ENCODE measurements at places on chromosomes 16 and 17.

GRCh38 chr16:3131755-3132377 lies 3.0 kb upstream of the ZNF213 start:
- no peak for DNase-seq

GRCh38 chr17:28755486-28755885 lies 11.7 kb downstream of the TRAF4 start:
- no peak for DNase-seq

DNA sequence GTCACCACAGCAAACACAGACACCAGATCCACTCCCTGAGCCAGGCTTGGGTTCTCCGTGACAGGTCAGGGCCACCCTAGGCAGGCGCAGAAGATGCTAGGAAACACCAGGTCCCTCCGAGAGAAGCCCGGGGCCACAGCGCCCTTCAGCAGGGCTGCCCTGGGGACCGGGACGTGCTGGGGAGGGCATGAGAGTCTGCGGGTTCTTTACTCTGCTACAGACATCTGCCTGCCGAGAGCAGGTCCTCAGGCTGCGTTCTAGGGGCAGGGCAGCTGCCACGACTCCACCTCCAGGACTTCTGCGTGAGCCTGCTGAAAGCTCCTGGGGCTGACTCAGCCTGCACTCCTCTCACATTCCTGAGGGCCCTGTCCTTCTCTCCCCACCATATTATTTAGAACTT lies 11.4 kb downstream of the MYLK3 start:
- no peak for DNase-seq

DNA sequence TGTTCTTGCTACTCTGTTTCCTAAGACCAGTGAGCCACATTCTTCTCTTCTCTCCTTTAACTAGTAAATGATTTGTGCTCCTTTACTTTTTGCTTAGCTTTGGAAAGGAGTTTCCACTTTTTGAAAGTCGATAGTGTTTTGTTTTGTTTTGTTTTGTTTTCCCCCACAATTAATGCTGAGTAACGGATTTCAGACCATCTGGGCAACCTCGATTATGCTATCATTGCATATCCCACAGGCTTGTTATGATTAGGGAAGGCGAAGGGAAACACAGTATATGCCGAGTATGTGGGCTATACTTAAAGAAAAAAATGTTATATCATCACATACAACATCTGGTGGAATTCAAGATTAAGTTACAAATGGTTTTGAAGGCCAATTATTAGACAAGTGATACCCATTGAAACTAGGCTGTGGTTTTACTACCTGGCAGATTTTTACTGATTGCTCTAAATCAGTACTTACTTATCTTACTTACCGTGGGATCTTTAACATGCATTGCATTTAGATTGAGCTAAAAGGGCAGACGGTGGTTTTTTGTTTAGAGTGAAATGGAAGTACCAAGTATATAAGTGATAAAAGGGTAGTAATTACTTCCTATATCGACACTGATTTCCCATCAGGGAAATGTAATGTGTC lies 361.3 kb upstream of the SOX9 start:
- no peak for DNase-seq

GRCh38 chr16:11049396-11050059 lies 105.2 kb downstream of the CLEC16A start:
- no peak for DNase-seq

DNA sequence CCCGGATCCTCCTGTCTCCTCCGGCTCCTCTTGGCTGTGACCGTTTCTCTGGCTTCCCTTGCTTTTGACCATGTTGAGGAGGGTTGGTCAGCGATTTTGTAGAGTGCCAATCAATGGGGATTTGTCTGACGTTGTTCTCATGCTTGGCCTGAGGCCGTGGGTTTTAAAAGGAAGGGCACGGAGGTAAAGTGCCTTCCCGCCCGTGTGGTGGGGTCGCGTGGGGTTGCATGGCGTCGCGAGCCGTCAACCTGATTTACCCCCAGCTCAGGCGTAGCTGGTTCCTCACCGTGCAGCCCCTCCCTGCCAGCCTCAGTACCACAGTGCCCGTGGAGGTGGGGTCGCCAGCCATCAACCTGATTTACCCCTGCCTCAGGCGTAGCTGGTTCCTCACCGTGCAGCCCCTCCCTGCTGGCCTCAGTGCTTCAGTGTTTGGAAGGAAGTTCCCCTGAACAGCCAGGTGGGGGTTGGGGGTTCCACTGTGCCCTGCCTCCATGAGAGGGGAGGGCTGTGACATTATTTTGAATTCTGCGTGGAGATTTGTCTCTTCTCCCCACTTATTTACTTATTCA lies 5.0 kb downstream of the TPSAB1 start:
- DNase-seq = no peak

- DNase-seq = no peak
These were observed 57.0 kb downstream of the FOXL1 start for GRCh38 chr16:86635176-86635876.

DNA sequence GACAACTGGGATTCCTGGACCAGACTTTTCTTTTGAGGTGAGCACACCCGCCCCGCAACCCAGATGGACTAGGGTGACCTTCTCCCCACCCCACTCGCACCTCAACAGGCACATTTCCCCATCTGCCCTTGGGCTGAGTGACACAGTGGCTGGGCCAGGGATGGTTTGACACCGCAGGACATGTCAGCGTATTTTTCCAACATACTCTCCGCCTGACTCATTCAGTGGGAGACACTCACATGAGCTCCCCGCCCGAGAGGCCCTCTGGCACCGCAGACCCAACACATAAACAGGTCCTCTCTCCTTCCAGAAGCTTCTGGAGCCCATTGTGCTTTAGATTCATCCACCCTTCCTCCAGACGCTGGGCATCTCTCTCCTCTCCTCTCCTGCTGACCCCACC lies 69.4 kb downstream of the ZDHHC7 start:
- no peak for DNase-seq

DNA sequence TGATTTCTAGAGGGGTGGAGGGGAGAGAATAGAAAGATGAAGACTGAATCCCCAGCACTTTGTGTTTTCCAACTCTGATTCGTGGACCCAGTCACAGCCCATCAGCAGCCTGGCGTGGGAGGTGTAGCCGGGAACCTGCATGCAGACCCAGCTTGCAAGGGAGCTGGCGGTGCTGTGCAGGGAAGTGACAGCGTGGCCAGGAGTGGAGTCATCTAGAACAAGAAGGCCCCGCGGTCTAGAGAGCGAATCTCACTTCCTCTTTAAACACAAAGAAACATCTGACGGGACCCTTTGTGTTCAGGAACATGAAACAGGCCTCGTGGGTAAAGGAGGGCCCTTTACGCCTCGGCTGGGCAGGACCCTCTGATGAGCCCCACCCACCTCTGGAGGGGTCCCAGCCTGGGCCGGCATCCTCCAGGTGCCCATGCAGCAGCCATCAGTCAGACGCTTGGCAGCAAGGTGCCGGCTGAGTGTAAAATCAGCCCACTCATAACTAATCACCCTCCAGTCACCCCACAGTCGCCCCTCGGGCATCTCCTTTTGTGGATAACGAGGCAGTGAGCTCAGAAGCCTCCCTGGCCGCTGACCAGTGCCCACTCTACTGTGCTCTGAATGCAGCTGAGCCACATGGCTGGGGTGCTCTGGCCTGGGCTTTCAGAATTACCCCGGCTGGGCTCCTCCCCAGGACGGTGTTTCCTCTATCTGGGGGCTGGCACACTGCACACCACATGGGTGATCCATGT lies 4.4 kb downstream of the SNAI3 start:
- peak; percentile 92 for DNase-seq

- no peak for DNase-seq
These were observed 6.4 kb downstream of the AOC3 start for GRCh38 chr17:42857389-42857788.

DNA sequence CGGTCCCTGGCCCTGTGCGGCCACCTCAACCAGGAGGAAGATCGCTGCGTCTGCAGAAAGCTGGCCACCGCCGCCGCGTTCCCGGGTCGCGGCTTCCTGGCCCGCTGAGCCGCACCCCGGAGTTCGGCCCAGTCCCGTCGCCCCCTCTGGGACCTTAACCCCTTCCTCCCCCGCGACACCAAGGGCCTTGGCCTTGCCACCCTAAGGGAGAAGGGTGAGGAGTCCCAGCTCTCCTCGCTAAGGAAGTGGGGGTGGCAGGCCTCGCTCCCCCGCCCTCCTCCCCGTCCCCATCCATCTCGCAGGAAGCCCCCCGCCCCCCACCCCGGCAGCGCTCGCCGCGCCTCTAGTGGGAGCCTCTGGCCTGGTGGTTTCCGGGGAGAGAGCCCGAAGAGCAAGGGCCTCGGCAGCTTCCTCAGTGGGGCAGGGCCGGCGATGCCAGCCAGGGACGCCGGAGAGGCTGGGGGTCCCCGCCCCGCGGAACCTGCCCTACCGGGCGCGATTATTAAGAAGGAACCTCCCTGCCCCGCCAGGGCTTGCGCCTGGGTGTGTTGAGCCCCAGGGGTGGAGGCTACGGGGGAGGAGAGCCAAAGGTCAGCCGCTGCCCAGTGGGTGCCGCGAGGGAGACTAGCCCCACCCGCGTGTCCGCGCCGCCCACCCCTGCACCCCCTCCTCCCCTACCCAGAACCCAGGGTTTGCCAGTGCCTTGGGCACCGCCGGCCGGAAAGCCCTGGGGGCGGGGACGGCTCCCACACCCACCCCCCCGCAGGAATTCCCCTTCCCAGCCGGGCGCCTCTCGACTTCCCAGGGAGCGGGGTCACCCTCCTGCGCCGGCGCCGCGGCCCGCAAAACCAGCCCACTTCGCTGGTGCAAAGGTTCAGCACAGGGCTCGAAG lies 6.8 kb downstream of the CBX4 start:
- DNase-seq = no peak

DNA sequence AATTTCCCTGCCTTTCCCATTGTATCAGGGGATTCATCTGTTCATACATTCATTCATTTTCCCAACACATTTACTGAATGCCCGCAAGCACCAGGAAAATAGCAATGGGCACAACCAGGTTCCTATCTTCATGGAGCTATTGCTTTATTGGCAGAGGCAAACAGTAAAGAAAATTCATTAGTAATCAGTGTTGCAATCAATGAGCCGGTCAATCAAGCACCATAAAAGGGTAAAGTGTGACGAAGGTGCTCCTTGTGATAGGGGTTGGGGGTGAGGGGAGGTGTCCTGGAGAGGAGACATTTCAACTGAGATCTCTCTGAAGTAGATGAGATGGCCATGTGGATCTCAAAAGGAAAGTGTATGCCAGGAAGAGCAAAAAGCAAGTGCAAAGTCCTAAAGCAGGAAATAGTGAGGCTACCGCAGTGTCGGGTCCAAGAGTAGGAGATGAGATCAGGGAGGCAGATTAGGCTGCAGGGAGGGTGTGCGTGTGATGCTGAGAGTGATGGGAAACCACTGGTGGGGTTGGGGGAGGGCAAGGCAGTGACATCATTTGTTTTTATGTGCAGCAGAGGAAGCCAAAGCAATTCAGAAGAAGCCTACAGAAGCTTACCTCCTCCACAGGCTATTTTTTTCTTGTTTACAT lies 28.4 kb downstream of the CDH13 start:
- peak; percentile 43 for DNase-seq

- no peak for DNase-seq
These were observed 65.0 kb downstream of the MPRIP start for GRCh38 chr17:17107281-17107680.

DNA sequence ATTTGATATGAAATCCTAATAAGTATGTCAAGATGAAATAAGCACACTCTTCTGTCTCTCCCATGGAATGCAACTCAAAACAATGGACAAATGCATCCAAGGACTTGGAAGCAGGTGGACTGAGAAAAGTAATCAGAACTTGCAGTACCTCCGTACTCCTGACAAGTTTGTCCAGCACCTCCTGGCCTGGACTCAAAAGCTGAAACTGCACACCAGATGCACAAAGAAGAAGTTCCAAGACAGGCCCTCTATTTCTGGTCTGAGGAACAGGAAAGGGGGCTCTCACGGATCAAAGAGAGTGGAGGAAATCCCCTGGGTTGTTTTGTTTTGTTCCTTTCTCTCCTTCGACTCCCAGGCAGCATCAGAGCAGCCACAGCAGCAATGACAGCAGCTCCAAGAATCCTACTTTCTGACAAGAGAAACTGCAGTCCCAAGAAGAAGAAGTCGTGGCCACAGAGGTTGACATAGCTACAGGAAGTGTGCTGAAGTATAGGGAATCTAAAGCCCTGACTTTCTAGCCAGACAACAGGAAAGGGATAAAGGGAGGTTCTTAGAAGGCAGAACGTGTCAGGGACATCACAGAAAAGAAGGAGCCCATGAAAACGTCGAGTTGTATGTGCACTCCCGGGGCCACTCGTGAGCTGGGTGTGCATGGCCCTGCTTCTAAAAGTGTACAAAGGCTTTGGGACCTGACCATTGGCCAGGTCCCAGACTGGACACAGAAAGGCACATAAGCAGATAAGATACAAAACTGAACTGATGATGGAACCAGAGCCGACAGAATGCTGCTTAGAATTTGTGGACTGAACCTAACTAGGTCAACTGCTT lies 29.3 kb downstream of the AKAP10 start:
- DNase-seq = no peak

DNA sequence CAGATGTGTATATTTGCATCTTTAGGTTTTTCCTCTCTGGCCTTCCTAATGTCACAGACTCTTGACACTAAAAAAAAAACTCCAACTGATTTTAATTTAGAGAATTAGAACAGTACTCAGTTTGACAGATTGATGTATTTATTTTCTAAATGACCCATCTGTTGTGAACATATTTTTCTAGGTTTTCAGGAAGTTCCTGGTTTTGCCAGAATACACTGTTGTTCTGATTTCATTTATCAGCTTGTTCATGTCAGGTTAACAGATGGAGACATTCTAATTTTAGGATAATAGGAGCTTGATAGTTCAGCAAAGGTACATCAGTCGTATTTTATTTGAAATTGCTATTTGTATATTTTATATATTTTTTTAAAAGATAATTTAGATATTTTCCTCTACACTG lies 133.4 kb downstream of the TANC2 start:
- DNase-seq = no peak

DNA sequence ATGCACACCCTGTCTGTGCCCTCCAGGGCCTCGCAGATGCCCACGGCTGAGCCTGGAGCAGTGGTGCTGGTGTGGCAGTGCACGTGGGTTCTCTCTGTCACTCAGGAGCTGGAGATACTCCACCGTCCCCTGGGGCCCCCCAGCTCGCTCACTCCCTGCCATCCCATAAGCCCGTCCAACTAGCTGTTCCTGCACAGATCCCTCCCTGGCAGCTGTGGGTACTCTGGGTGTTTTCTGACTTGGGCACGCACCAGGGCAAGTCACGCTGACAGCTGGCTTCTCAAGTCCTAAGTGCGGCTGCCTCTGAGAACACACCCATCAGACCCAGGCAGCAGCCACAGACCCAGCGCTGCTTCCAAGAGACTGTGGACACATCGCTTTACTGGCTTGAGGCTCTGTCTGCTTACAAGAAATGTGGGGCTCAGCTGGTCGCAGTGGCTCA lies 25.4 kb upstream of the ITGB4 start:
- no peak for DNase-seq

- no peak for DNase-seq
These were observed 18.0 kb downstream of the SLC5A11 start for GRCh38 chr16:24863582-24864437.

GRCh38 chr17:82566129-82566960 lies 46.8 kb downstream of the FOXK2 start:
- no peak for DNase-seq

Data from GM20000 (cell line).